ENCODE measurements at places on chromosomes 2 and 18.

DNA sequence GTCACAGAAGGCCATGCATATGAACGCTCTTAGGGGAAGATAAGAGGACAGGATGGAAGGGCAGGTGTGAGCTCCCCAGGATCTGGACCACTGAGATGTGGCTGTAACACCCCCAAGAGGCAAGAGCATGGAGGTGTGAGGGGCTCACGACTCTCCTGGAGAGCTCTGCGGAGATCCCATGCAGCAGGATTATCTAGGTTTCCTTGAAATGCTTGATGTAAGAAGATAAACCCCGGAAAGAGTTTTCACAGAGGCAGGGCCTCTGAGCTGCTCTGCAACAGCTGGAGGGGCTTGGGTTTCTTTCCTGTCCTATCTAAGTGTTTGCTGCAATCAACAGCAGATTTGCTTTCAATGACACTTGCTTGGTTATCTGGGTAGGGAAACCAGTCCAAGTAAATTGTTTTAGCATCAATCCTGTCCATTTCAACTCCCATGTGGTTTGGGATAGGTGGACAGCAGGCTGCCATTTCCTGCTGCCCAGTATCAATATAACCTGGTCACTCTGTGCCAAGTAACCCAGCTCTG is 138.9 kb downstream of the SMAD2 start:
- DNase-seq = no peak

- DNase-seq = no peak
Measured at GRCh38 chr18:60200558-60200957, 172.0 kb downstream of the MC4R start.

DNA sequence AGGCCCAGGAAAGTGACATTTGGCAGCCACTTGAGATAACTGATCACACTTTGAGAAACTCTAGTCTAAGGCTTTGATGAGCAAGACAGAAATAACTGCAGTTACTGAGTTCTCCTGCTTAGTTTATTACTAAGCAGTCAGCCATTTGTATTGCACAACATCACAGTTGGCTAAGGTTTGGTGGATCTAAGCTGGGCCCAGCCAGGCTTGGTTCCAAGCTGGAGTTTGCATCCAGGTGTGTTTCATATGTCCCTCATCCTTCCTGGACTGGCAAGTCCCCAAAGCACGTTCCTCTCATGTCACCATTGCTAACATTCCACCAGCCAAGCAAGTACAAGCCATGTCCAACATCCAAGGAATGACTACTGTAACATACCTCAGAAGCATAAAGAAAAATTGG is 71.3 kb upstream of the ZNF532 start:
- no peak for DNase-seq

- DNase-seq = no peak
Measured at GRCh38 chr2:101012706-101013181, 10.7 kb downstream of the RPL31 start.

DNA sequence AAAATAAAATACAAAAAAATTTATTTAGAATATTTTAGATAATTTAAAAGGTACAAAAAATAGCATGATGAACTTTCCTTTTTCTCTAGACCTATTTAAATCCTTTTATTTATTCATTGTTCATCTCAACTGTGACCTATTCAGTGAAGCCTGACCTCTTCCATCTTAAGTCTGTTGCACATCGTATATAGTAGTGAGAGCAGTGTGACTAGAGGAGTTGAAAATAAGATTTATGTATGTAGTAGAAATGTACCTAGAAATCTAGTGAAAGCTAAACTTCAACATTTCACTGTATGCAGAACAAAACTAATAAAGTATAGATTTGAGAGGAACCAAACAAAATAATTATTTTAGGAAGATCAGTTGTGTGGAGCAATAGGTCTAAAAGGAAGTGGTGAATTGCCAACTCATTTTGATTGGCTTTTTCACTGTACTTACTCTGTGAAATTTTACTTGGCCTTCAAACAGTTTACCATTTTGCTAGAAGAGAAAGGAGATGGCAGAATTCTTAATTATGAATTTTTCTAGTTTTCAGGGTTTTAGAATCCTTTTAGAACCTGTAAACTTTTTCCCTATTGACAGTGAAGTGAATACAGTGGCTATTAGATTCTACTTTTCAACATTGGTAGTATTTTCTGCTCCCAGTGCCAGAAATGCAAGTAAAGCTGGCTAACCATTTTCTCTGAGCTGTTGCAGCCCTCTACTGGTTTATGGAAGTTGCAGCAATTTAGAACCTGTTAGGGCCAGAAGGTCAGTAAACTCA is 11.0 kb downstream of the ANKRD12 start:
- peak; percentile 73 for DNase-seq

- no peak for DNase-seq
Measured at GRCh38 chr18:45083226-45083855, 402.7 kb downstream of the SETBP1 start.

- no peak for DNase-seq
Measured at GRCh38 chr18:55534996-55535395, 53.0 kb downstream of the TCF4 start.

- no peak for DNase-seq
Measured at GRCh38 chr2:232075859-232076258, 114.3 kb downstream of the DIS3L2 start.

GRCh38 chr2:134283661-134284060 is 29.8 kb downstream of the MGAT5 start:
- DNase-seq = no peak

DNA sequence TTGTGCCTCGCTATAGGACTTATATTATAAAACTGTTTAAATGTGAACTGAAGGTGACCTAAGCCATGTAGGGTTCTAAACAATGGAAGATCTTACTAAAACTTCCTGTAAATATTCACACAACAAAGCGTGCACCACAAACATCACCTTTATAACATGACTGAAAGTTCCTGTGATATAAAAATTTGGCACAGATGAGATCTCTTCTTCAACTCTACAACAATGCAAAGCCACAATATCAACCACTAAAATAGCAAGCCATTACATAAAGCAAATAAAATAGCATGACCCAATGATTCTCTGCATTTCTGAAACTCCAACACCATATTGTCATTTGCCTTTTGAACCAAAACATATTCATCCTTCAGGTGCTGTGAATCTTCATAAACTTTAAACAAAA is 3.5 kb downstream of the YES1 start:
- no peak for DNase-seq

GRCh38 chr2:207291625-207292252 is 126.0 kb upstream of the KLF7 start:
- DNase-seq = no peak

DNA sequence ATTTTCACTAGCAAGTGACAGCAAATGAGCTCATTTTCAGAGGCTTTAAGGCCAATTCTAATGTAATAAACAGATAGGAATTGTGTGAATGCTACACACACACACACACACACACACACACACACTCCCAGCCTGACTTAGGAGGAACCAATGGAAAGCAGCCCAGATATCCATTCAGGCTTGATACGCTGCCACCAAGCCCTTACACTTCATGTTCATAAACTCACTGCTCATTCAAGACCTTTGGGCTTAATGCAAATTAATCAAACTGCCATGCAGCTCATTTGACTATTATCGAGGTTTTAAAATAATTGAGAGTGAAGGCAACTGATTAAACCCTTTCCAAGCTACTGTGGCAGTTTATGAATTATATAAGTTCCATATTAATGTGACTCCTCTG is 298.9 kb upstream of the NCKAP5 start:
- DNase-seq = no peak

DNA sequence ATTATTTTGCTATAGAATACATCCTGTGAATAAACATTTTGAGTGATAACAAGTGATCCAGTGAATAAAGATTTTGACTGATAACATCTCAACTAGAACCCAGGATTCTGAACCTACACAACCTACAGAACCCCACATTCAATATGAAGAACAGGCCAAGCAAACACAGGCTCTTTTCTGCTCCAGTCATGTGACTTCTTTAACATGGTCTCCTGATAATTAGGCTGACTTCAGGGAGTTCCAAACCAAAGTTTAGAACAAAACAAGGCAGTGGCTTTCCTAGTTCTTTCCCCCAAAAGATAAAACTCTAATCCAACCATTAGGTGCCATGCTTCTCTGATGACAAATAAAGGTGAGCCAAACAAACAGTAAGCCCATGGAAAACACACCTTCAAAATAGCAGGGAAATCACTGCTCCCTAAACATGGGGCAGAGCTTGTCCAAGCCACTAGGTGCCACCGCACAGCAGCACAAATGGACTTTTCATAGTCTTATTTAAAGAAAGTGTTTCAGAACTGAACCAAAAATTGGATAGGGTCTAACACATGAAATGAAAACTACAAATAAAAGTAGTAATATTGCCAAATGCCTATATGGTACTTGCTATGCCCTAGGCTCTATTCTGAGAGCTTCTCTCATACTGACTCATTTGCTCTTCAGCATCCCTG is 95.3 kb downstream of the EVA1A start:
- DNase-seq = no peak

GRCh38 chr18:63467699-63468098 is 9.1 kb upstream of the SERPINB5 start:
- DNase-seq = no peak

DNA sequence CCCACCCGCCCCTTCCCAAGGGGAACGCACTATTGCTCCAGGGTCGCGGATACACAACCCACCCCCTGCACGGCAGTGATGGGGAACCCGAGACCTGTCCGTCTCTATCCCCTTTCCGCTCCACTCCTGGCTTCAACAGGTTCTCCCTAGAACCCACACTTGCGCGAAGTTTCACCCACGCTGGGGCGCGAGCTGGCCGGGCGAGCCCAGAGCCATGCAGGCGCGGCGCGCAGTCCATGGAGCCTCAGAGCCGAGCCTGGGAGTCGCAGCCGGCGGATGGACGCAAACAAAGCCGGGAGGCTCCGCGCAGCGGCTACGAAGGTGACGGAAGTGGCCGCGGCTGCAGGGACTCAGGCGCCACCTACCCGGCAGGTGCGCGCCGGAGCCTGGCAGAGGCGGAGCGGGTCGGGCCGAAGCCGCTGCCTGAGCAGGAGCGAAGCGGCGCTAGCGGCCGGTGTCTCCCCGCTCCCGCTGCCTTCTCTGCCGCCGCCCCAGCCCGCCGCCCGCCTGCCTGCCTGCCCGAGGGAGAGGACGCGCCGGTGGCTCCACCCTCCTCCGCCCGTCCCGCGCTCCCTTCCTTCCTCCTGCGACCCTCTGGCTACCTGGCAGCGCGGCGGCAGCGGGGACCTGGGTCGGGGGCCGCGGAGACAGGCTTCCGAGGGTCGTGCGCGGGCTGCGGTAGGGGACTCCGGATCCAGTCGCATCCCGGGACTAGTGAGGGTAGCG is 14.0 kb downstream of the ALPG start:
- DNase-seq = no peak

- DNase-seq = no peak
Measured at GRCh38 chr2:127672341-127673224, 2.7 kb downstream of the LIMS2 start.

GRCh38 chr2:196170213-196170605 is 1.2 kb downstream of the STK17B start:
- no peak for DNase-seq

GRCh38 chr2:102796337-102796736 is 34.5 kb downstream of the TMEM182 start:
- DNase-seq = no peak

GRCh38 chr2:200968735-200969134 is 5.3 kb upstream of the ORC2 start:
- DNase-seq = no peak

GRCh38 chr18:45384137-45384961 is 230.9 kb upstream of the SLC14A2 start:
- DNase-seq = peak; percentile 15

- DNase-seq = no peak
Measured at GRCh38 chr18:28127763-28128658, 48.9 kb downstream of the CDH2 start.
